ENCODE measurements at places on chromosomes 2 and 18.

- DNase-seq: no peak
These were observed 47.5 kb upstream of the SPATS2L start for GRCh38 chr2:200258881-200259576.

GRCh38 chr2:73156539-73157124, 43.9 kb upstream of the RAB11FIP5 start:
- DNase-seq: no peak

DNA sequence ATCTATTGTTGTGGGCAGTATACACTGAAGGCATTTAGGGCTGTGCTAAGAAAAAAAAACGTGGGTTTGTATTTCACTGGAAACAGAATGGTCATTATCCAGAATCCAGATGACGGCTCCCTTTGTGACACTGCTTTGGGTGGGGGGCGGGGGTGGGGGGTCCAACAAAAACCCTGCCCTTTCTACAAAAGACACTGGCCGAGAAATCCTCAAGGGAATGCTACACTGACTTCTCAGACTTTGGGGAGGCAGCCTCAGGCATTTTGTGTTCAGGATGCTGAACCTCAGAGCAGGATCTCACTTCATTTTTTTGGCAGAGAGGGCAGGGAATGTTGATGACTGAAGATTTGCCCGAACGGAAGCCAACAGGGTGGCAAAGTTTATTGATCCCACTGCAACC, 417.1 kb downstream of the HRH4 start:
- no peak for DNase-seq

- DNase-seq: no peak
These were observed 797.4 kb downstream of the SUCLG1 start for GRCh38 chr2:83661711-83662110.

DNA sequence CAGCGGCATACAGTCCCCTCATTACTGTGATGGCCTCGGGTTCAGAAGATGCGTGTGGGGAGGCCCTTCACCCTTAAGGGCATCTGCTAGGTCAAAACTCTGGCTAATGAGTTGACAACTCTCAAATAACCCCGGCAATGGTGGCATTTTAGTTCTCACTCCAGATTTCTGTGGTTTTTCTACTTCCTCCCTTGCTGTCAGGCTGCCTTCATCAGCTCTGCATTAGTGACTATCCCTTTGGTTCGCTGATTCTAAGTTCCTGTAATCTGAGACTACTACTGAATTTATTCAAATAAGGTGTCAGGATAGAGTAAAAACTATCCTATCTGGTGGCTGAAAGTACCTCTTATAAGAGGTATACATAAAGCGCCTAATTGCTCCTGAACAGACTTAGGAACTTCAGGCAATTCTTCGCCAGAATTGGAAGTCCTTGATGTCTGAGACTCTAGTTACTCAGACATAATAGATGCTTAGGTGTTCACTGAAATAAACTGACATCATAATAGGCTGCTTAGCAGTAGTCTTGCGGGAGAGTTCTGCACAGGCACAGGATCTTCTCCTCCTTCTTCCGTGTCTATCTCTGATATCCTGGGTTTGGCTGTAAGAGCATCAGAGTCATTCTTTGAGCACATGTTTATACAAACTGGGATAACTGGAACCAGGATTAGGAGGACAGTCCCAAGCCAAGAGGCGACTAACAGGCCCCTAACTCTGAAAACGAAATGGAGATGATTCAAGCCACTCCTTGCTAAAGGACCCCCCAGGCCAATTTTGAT, 194.5 kb downstream of the DNER start:
- DNase-seq: no peak

DNA sequence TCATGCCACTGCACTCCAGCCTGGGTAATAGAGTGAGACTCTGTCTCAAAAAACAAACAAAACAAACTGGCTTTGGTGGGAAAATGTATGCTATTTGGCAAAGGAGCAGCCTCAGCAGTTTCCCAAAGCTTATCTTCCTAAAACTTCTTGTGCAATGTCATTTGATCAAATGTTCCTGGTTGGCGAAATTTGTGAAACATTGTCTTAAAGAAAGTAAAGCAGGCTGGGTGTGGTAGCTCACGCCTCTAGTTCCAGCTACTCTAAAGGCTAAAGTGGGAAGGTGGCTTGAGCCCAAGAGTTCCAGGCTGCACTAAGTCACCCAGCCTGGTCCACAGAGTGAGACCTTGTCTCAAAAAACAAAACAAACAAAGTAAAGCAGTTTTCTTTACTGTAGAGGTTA, 17.3 kb upstream of the TAF4B start:
- no peak for DNase-seq

- no peak for DNase-seq
These were observed 72.4 kb downstream of the ODC1 start for GRCh38 chr2:10375570-10376281.

DNA sequence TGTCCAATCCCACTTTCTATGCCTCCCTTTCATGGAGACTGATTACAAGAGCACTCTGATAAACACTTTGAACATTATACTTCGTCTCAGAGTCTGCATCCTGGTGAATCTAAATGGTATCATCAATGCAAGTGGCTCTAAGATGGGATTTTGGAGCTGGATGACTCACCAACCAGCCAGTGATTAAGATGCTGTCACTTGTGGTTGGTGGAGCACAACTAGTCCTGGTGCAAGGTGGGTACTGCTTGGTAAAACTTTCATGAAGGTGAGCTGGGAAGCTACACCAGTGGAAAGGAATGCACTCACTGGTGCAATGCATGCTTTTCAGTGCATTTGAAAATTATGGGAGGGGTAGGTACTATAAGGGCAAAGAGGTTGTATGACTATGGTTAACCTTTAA, 137.7 kb upstream of the TRIB2 start:
- DNase-seq: no peak

GRCh38 chr2:164068063-164068462, 332.3 kb upstream of the FIGN start:
- DNase-seq: no peak

- no peak for DNase-seq
These were observed 720.3 kb upstream of the ID2 start for GRCh38 chr2:7961550-7961949.

DNA sequence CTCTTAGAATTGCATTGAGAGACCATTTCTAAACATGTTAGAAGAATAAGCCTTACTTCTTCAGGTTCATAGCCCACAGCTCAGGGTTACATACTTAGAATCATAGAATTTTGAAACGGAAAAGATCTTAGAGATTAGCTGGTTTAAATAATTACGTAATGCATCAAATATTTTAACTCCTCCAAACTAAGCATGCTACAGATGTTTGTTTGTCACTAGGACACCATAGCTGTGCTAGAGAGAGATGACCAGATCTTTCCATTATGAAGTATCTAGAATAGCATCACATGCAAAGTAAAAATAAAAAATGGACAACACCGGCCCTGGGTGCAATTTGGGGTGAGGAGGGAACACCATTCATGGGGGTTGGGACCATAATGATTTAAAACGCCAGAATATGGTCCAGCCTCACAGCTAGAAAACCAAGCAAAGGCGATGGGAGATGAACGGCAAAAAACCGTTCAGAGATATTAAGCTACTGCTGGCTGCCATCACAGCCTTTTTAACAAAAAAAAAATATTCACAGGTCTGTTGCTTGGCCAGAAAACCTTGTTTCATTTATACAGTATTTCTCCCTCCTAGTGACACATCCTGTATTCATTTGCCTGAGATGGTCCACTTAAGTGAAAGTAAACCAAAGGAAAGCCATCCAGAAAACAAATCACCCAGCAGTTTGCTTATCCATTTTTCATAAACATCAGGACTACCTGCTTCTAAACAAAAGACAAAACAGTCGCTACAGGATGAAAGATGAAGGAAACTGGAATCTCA, 94.2 kb downstream of the EPHA4 start:
- DNase-seq: no peak

DNA sequence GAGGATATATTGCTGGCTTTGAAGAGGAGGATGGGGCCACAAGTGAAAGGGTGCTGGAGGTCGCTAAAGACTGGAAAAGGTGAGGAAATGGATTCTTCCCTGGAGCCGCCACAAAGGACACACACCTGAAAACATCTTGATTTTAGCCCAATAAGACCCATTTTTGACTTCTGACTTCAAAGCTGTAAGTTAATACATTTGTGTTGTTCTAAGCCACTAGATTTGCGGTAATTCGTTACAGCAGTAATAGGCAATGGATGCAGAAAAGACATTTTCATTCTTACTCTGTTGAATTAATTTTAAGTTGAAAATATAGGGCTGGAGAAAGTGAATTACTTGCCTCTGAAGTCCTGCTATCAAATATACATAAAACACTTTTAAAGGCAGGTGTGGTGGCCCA, 117.7 kb upstream of the RAB12 start:
- DNase-seq: no peak
